Fibroblast of lung (primary cell): ENCODE measurements at places on chromosomes 3 and 15.

DNA sequence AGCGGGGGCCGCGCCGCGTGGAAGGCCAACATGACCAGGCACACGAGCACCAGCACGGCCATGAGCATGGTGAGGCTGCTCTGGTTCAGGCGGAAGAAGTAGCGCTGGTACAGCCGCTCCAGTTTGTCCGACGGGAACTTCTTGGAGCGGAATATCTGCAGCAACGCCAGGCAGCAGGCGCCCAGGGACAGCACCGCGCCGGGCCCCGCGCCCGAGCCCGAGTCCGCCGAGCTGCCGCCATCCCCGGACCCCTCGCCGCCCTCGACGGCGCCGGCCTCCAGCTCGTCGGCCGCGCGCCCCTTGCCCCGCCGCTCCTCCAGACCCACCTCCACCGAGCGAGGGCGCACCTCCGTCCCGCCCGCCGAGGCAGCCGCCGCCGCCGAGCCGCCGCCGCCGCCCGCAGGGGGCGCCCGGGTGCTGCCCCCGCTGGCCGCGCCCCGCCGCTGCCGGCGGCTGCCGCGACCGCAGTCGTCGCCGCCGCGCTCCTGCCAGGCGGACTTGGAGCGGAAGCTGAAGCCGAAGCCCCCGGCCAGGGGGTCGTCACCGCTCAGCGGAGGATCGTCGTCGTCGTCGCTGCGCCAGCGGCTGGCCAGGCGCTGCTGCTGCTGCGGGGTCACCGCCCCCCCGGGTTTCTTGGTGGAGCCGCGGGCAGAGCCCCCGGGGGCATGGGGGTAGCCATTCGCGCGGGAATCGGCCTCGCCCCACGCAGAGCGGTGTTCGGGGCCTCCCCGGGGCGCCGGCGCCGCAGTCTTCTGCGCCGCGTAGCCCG, 957 bp downstream of the ADCY5 start:
- DNase-seq: no peak

DNA sequence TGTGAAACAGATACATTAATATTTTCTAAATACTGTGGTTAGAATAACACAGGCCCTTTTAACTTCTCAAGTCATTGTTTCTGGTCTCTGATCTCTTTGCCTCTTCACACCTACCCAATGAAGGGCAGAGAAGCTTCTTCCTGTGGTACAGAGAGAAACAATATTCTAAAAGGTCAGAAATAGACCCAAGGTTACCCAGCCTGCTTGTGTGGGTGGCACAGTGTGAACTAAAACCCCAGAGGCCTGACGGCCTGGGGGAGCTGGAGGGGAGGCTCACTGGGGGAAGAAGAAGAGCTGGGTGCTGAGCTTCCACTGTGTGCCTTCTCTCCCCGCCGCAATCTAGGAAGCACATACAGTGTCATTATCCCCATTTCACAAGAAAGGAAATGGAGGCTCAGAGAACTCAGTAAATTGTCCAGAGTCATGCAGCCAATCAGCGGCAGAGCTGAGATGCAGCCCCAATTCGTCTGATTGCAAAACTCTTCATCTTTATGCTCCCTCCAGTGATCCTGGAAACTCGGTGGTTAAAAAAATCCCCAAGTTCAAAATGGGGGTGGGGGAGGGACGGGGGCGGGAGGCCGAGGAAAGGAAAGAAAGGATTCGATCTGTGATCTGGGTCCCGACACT, 64.1 kb upstream of the HEG1 start:
- peak; percentile 55 for DNase-seq

GRCh38 chr3:184459355-184459754, 79.5 kb downstream of the CHRD start:
- DNase-seq: peak; percentile 12

GRCh38 chr3:8233938-8234337, 267.7 kb upstream of the LMCD1 start:
- no peak for DNase-seq

DNA sequence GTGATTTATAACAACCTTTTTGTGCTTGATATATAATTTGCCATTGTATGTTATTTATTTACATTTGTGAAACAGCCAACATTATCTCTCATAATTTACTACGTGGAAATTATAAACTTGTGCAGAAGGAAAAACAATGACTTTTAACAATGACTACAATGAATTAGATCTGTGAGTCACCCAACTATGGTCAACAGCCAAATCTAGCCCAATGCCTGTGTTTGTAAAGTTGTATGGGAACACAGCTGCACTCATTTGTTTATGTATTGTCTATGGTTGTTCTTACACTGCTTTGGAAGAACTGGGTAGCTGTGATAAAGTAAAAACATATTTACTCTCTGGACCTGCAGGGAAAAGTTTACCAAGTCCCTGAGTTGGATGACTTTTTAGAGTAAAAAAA, 110.4 kb downstream of the OTOL1 start:
- no peak for DNase-seq

- DNase-seq: no peak
Observed at GRCh38 chr3:49673121-49673714, 933 bp upstream of the APEH start.

DNA sequence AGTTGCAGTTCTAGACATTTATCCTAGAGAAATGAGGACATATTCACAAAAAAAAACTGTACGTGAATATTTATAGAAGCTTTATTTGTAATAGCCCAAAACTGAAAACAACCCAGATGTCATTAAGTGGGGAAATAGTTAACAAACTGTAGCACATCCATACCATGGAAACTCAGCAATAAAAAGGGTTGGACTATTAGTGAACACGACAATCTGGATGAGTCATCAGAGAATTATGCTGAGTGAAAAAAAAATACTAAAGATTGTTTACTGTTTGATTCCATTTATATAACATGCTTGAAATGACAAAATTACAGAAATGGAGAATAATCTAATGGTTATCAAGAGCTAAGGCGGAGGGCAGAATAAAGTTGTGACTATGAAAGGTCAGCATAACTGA, 59.5 kb downstream of the CPA3 start:
- DNase-seq: peak; percentile 78

GRCh38 chr3:14605067-14605466, 46.5 kb upstream of the CCDC174 start:
- DNase-seq: peak; percentile 57

GRCh38 chr15:95291898-95292472, 1038.5 kb upstream of the NR2F2 start:
- no peak for DNase-seq

DNA sequence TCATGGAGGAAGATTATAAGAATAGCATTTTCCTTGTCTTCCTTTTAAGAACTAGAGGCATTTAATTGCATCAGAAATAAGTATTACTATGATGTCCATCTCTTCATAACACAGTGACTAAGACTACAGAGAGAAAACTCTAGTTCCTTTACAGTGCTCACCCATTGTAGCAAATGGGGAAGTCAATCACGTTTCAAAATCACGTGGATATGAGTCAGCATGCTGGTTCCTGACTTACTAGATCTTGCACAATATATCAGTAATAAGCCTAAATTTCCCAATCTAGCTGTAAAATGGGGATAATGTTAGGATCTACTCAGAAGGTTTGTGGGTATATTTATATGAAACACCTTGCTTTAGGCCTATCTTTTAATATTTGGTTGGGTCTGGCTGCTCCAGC, 254.8 kb upstream of the EOMES start:
- peak; percentile 2 for DNase-seq

DNA sequence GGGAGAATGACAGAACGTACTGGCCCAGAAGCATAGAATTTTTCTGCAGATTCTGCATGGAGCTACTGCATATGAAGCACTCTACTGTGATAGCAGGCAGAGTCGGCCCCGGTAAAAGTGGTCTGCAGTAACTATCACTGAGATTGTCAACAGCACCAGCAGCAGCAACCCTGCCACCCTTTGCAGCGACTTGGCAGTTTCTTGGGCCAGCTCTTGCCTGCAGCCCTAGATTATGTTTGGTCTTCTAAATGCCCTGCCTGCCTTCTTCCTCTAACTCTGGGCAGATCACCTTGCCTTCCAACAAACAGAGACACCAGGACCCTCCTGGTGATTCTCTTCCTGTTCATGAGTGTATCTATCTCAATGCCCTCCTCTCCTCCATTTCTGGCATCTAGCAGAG, 129.1 kb upstream of the ABHD17C start:
- no peak for DNase-seq

DNA sequence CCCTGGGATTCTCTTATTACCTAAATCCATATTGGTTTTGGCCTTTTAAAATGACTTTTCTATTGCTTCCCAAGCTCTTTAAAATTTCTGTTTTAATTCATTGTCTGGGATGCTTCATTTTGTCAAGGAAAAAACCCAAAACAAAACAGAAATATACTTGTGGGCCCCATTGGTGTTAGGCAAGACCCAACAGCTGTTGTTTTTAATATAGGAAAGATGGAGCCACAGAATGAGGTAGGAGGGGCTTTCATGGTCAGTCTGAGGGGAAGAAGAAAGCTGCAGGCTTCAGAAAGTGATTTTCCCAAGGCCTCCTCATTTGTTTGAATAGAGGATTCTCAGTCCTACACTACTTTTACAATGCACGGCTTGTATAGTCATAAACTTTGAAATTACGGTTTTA, 180.5 kb downstream of the MCTP2 start:
- no peak for DNase-seq

DNA sequence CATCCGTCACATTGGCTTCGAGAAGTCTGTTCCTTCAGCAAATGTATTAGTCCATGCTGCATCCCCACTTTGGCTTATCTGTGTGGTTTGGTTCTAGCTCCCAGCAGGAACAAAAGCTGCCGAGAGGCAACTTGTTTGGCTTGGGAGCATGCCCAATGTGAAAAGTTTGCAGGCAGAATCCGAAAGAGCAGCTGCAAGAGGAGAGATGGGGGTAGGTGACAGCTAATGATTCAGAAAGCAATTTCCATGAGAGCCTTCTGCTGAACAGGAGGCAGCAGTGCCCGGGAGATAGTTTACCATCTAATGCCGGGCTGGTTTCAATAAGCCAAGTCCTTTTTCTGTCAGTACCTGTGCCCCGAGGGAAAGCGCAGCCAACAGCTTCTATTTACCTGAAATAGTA, 60.2 kb downstream of the GRM7 start:
- DNase-seq: peak; percentile 89

- no peak for DNase-seq
Observed at GRCh38 chr15:69604072-69604411, 151.4 kb downstream of the RPLP1 start.

- peak; percentile 79 for DNase-seq
Observed at GRCh38 chr15:78212546-78213424, 21.6 kb downstream of the ACSBG1 start.

GRCh38 chr3:174002543-174002942, 605.0 kb downstream of the NLGN1 start:
- DNase-seq: no peak

DNA sequence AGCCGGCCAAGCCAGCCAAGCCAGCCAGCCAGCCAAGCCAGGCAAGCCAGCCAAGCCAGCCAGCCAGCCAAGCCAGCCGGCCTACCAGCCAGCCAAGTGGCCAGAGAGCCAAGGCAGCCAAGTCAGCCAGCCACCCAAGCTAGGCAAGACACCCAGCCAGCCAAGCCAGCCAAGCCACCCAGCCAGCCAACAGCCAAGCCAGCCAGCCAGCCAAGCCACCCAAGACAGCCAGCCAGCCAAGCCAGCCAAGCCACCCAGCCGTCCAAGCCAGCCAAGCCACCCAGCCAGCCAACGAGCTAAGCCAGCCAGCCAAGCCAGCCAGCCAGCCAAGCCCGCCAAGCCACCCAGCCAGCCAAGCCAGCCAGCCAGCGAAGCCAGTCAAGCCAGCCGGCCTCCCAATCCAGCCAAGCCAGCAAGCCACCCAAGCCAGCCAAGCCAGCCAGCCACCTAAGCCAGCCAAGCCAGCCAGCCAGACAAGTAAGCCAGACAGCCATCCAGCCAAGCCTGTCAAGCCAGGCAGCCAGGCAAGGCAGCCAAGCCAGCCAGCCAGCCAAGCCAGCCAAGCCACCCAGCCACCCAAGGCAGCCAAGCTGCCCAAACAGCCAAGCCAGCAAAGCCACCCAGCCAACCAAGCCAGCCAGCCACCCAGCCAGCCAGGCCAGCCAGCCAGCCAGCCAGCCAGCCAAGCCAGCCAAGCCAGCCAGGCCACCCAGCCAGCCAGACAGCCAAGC, 200.5 kb downstream of the GOLGA6L6 start:
- DNase-seq: no peak

- DNase-seq: peak; percentile 10
Observed at GRCh38 chr3:179100652-179101051, 29.0 kb upstream of the ZMAT3 start.

DNA sequence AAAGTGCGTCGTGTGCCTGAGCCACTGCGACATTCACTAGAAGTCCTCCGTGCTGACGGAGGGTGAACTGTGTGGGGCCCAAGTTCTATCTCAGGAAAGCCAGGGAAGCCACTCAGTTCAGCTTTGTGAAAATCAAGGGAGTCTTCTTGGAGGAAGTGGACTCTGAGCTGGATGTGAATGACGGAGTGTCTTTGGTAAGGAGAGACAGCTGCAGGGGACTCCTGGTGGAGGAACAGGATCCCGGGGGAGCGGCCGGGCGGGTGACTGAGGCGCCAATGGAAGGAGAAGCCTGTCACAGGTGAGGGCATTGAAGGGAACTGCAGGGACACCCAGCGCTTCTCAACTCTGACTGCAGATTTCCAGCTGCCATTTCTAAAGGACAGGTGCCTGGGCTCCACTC, 75.6 kb downstream of the APBA2 start:
- no peak for DNase-seq

- DNase-seq: no peak
Observed at GRCh38 chr3:129424185-129424841, 4.1 kb downstream of the EFCAB12 start.

- no peak for DNase-seq
Observed at GRCh38 chr15:33392453-33392852, 81.7 kb downstream of the RYR3 start.

DNA sequence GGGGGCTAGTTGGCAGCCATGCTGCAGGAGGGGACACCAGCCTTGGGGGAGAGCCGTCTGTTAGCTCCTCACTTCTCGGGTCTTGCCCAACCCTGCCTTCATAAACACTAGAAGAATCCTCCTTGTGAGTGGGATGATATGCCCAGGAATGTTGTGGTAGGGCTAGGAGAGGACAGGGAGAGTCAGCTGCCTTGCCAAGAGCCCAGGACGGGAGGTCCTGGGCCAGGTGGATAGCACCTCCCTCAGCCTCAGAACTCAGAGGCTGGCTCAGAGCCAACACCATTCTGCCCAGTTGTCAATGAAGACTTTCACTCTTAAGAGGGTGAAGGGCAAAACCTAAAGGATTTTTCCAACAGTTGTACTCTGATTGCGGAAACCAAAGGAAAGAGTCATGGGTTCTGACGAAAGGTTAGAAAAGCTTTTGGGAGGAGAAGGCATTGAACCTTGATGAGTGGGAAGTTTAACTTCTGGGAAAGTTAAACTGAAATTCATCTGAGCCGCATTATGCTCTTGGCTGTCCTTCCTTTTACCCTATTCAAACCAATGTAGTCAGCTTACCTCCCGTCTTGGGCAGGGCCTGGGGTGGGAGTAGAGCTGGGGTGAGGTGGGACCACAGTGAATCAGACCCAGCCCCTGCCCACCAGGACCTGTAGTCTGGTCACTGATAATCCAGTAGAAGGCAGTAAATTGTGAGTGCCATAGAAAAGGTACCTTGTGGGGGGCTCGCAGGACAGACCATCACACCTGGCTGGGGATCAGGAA, 81.9 kb downstream of the FAM43A start:
- DNase-seq: no peak

- DNase-seq: no peak
Observed at GRCh38 chr3:142943870-142944269, 19.6 kb downstream of the PAQR9 start.
